Activated CD8-positive, alpha-beta memory T cell treated with anti-CD3 and anti-CD28 coated beads for 1 hour (primary cell): ENCODE measurements at places on chromosomes 2 and 18.

- no peak for DNase-seq
Observed at GRCh38 chr2:40487602-40488001, 35.7 kb upstream of the SLC8A1 start.

- DNase-seq: no peak
Observed at GRCh38 chr2:3762771-3763447, 59.5 kb downstream of the DCDC2C start.

DNA sequence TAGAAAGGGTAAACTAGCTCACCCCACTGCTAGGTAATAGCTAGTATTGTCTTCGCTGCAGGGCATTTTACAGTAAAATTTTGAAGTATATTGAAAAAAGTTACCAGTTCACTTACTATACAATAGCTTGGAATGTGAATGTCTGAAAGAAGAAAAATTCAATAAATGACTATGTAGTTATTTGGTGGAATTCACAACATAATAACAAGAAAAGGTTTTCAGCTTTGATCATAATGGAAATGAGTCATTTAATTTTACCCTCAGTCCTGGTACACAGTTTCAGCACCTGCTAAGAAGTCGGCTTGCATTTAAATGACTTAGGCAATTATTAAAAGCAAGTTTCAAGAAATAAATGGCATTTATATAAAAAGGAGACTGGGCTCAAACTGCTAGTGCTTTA is 90.4 kb downstream of the NUP35 start:
- DNase-seq: no peak

GRCh38 chr2:55431982-55432627 is 12.4 kb upstream of the CCDC88A start:
- DNase-seq: no peak

- DNase-seq: no peak
Observed at GRCh38 chr2:213004197-213004821, 147.1 kb downstream of the IKZF2 start.

GRCh38 chr2:151262629-151263028 is 966 bp upstream of the RBM43 start:
- DNase-seq: no peak

DNA sequence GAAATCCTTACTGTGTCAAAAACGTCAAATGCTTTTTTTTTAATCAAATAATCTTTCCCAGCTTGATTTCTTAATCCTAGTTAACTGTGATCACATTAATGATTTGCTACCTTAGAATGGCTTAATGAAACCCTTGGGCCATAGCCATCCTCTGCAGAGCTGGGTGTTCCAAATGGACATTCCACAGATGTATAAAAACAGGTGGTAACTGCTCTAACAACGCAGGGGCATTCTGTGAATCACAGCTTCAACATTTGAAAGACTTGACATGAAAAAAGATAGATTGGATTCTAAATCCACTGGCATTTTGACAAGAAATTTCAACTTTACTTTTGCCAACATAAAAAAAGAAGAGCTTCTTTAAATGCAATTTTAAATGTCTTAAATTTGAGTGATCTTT is 69.8 kb upstream of the RASGRP3 start:
- no peak for DNase-seq

GRCh38 chr2:167861574-167862193 is 385.7 kb downstream of the STK39 start:
- no peak for DNase-seq

GRCh38 chr18:62186499-62186773 is 420 bp downstream of the PIGN start:
- DNase-seq: no peak

- DNase-seq: no peak
Observed at GRCh38 chr2:109637749-109638570, 23.8 kb downstream of the SOWAHC start.

GRCh38 chr2:102540882-102541281 is 67.9 kb downstream of the SLC9A4 start:
- no peak for DNase-seq

- DNase-seq: no peak
Observed at GRCh38 chr2:202717598-202718310, 83.0 kb downstream of the FAM117B start.

- DNase-seq: no peak
Observed at GRCh38 chr2:20175931-20176330, 49.0 kb downstream of the SDC1 start.

- DNase-seq: no peak
Observed at GRCh38 chr2:191691016-191691735, 13.2 kb downstream of the NABP1 start.

DNA sequence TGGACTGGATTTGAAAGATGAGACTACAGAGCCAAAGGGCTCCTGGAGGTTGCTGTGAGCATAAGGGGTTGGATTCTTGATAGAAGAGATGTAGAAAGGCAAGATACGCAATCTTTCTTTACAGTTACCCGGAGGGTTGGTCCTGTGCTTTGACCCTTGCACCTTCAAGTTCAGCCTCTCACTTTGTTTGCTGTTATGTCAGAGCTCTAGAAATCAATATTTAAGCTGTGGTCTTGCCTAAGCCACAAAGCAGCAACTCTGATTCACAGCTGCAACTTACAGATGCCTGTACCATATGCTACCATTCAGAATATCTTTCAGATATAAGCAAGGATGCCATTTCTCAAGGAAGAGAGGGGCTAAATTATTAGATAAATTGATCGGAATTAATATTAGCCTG is 943.1 kb upstream of the LRRTM1 start:
- no peak for DNase-seq

GRCh38 chr2:2879781-2880180 is 497.8 kb downstream of the EIPR1 start:
- no peak for DNase-seq

- DNase-seq: no peak
Observed at GRCh38 chr2:231854616-231855125, 68.4 kb downstream of the COPS7B start.

- no peak for DNase-seq
Observed at GRCh38 chr2:24262421-24262970, 87.6 kb downstream of the FAM228A start.

DNA sequence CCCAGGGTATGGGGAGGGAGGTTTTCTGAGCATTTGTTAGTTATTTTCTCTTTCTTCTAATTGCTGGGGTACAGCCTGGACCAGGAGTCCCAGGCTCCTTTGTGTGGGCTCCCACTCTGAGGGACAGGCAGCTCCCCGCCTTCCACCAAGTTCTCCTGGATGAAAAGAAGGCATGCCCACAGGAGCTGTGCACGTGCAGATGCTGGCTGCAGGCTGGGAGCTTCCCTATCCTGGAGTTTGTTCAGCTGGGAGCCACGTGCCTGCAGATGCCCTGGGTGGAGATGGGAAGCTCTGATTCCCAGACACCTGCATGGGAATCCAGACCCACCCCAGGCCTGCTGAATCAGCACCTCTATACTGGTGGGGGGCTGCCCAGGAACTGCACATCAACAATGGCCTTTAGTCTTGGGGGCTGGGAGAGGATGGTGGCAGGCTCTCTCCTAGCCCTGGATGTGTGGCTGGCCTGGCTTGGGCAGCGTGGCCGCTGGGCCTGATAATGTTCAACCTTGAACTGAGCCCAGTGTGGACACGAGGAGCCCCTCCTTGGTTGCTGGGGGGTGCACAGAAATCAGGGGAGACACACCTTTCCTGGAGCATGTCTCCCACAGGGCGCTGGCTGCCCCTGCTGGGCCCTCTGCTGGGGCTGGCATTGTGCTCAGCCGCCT is 233.6 kb upstream of the HS6ST1 start:
- no peak for DNase-seq

DNA sequence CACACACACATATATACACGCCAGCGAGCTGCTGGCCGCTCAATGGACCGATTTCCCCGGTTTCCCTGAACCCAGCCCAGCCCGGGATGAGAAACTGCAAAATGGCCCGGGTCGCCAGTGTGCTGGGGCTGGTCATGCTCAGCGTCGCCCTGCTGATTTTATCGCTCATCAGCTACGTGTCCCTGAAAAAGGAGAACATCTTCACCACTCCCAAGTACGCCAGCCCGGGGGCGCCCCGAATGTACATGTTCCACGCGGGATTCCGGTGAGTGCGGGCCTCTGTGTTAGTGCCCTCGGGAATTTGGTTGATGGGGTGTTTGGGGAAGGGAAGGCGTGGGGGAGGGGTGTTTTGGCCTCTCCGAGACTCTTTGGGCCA is 392 bp downstream of the ST8SIA3 start:
- no peak for DNase-seq

GRCh38 chr2:42368817-42369531 is 8.0 kb upstream of the COX7A2L start:
- DNase-seq: no peak

DNA sequence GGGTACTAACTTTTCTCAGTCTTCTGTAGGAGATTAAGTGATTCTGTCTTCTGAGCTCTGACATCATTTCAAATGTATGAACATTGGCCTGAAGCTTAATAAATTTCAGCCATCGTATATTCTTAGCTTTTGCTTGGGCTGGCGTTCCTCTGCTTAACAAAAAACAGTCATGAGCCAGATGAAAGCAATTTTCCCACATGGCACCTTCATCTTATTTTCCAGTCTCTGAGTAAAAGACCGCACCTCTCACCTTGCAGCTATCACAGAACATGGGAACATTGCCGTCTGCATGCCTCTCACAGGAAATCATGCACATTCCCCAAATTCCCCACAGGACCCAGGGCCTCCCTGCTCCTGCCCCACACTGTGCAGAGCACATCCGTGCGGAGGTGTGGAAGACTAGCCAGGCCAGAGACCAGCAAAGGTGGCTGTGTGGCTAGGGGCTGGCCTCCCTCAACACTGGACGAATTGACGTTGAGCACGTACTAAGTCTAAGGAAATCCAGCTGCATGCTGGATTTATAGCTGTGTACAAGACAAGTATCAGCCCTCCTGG is 531.8 kb upstream of the ID2 start:
- no peak for DNase-seq

DNA sequence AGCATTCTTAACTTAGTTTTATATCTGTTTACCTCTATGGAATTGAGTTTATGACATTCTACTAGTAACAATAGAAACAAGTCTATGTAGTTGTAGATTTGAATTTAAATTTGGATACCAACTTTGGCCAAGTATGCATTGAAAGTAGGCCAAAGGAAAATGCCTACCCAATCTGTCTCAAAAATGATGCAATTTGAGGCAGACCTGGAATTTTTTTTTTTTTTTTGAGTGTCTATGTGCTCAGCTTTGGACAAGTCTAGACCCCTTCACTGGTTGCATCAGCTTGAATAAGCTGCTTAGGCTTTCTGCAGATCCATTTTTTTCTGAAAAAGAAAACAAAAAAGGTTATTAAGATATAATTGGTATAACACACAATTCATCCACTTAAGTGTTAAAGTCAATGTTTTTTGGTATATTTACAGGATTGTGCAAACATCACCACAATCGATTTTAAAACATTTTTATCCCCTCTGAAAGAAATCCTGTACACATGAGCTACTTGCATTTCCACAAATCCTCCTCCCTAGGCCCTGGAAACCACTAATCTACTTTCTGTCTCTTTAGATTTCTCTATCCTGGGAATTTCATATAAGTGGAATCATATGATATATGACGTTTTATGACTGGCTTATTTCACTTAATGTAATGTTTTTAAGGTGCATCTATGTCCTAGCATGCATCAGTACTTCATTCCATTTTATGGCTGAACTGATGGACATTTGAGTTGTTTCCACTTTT is 185.1 kb upstream of the CCDC68 start:
- no peak for DNase-seq

DNA sequence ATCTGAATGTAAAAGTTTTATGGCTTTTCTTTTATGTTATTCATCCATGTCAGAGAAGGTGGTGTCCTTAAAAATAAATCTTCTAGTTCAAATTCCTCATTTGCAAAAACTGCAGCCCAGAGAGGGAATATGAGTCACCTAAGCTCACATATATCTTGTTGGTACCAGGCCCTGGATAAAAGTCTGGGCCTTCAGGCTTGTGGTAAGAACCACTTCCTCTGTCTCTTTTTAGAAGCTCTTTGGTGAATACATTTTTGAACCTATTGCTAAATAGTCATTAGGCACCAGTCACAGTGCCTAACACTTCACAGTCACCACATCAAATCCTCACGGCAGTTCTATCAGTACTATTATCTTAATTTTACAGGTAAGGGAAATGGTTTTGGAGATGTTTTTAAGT is 199.2 kb downstream of the KCNS3 start:
- DNase-seq: no peak

DNA sequence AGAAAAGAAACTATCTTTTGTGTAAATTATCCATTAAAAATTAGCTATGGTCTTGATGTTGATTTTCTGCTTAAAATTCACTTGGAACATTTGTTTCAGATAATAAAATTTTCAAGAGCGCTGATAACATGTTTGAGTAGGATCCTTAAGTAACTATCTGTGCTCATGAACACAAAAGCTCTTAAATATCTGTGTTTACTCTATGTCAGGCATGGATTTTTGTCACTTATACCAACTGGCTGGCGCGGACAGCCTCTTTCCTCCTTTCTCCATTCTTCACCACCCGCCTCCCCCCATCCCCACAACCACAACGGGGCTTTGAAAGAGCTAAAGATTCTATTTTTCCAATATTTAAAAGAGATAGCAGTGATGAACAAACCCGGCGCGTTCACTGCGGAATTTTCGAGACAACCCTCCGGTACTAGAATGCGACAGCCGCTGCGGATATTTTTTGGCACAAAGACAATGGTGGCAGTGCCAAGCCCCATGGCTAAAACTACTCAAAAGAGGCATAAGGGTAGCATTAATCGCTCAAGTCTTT is 181.5 kb downstream of the TCF4 start:
- no peak for DNase-seq

- no peak for DNase-seq
Observed at GRCh38 chr2:143730155-143730952, 601.1 kb downstream of the ARHGAP15 start.

GRCh38 chr18:37534627-37535026 is 31.0 kb downstream of the CELF4 start:
- DNase-seq: no peak

DNA sequence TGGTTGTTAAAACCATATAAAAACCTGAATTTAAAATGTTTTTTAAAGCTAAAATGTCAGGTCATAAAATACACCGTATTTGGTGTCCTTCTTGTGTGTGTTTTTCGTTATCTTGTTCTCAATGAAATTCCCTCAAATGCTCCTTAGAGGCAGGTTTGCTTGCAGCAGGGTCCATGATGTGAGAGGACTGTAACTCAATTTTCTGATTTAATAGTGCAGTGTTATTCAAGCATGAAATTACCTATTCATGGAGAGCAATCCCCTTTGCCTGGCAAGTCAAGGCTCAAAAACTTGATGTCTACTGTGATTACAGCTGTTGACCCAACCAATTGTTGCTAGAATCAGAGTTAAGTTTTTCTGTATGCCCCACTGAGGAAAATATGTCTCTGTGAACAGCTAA is 318.2 kb downstream of the GALNT13 start:
- DNase-seq: no peak

DNA sequence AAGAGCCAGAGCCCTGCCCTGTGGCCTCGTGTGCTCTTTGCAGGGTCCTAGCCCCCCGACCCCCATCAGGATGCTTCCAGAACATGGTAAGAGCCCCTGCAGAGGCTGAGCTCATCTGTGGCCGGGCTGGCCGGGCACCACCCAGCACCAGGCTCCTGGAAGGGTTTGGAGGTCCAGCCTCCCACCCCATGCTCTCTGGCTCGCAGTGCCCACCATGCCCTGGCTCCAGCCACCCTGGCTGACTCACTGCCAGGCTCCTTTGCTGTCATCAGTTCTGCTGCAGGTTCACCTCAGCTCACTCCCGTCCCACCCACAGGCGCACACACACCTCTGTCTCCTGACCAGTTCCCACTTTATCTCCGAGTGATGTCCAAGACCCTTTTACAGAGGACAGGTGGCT is 37.5 kb downstream of the EIF4E2 start:
- no peak for DNase-seq
